ENCODE measurements at places on chromosomes 3 and 15. TPM values are rescaled to one million over a fixed set of nuclear protein-coding genes. Genes with fewer than 3 reads are reported as not detected.

DNA sequence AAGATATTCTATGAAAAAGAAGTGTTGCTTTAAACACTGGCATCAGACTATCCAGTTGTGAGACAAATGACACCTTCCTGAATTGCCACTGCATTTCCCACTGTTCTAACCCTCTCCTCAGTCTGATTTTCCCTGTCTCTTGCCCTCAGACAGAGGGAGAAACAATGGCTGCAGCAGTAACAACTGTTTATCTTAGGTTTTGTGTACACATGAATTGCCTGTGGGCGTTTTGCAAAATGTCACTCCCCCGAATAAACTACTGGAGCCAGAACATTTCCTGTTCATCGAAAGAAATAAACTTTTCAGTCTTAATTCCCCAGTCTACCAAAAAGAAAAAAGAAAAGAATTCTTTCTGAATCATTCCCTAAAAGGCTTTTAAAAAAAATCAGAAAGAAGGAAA, 155.1 kb downstream of the MAGI1 start:
- H3K4me1 ChIP-seq, result peaks cover 23% of the 10 kb centered on the region
- peak overlapping the region; percentile 55 for H3K4me3 ChIP-seq
- peak overlapping the region; percentile 62 for H3K27ac ChIP-seq

FBXL22 gene
- 0.71 TPM for total RNA-seq

DNA sequence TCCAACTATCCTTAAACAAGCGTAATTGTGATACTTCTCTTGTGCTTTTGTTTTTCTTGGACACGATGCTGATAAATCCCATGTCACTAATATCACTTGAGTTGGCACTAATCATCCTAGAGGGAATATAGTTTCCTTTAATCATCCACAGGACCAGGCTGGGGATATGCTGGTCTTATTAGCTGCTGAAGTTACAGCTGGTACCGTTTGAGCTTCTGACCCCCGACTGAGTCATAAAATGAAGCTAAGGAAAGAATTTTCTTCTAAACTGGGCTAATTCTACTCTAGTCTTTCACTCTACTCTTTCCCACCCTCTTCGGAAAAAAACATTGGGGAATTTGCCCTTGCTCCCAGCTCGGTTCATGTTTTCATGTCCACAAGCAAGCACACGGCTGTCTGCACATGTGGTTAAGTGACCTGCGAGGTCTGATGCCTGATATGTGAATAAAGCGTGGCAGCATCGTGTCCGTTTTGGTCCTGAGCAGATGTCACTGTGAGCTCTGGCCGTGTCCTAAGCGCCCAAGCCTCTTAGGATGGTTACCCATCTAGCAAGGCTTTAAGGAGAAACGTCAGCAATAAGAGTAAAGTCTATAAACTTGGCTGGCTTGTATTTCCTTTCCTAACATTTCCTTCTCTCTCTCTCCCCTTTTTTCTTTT, 223.7 kb downstream of the ITPR1 start:
- H3K4me1 ChIP-seq, result peaks cover 17% of the 10 kb centered on the region
- no peaks in the 10 kb centered on the region for H3K27me3 ChIP-seq
- peaks cover 6% of the 10 kb centered on the region for H3K36me3 ChIP-seq
- DNase-seq, result no peak
- no peak overlapping the region for H3K27ac ChIP-seq
- no peak overlapping the region for H3K4me3 ChIP-seq

DNA sequence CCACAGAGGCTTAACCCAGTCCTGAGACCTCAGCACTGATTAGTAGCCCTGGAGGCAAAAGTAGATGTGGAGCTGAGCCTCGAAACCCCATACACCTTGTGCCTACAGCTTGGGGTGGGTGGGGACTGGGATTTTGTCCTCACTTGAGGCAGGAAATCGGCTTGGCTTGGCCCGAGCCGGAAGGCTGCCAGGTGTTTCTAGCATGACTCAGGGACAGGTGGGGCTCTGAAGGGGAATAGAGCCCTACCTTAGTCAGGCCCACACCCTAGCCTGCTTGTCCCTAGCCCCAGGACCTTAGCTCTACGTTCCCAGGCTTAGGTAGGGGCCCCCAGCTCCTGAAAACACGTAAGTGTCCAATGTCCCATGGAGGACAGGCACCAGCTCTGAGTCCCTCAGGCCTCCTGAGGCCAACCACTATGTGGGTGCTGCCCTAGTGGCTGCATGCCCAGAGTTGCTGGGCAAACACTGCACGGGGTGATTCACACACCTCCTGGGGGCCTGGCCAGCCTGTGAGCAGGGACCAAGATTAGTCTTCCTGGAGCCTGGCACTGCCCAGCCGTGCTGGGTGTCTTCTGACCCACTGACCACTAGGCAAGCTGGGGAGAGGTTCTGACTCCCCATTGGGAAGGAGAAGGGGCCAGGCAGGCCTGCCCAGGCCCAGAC, 3.1 kb downstream of the MST1R start:
- no peaks in the 10 kb centered on the region for H3K27me3 ChIP-seq
- H3K27ac ChIP-seq, result peak overlapping the region; percentile 96
- DNase-seq, result peak; percentile 92
- H3K4me3 ChIP-seq, result peak overlapping the region; percentile 87

LRRN1 gene
- total RNA-seq, result 22.1 TPM

DNA sequence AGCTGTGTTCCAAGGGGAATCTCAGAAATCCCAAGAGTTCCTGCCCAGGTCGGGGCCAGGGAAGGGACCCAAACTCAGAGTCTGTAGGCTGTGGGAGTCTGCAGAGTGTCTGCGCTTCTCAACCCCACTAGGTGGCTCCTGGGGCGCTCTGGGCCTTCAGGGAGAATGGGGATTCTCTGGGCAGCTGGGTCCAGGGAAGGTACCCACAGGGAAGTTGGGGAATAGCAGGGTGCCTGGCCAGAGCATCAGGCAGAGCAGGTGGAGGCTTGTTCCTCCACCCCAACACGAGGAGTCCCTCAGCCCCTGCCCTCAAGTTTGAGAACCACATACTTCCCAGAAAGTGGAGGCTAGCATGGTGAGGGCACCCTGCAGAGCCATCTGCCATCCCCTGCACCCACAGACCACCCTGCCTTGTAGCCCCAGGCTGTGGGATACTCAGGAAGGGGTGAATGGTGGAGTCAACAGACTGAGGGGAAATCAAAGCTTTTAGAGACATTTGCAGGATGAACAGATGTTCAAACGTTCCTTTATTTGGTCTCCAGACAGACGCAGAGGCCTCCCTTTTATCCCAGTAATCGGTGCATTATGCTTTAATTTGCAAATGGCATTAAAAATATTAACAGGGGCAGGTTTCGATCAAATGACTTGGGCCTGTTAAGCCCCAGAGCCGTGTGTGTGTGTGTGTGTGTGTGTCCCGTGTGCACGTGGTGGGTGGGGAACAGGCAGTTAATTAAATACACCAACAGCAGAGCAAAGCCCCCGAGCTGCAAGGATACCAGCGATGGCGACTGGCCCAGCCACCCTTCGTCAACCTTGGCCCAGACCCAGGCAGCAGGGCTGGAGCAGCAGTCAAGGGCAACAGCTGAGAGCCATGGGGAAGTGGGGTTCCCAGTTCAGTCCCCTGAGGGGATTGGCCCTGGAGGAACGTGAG, 57.7 kb downstream of the DNAJB8 start:
- no peak overlapping the region for H3K4me3 ChIP-seq
- no peaks in the 10 kb centered on the region for H3K27me3 ChIP-seq
- no peaks in the 10 kb centered on the region for H3K4me1 ChIP-seq
- peak; percentile 36 for DNase-seq

DNA sequence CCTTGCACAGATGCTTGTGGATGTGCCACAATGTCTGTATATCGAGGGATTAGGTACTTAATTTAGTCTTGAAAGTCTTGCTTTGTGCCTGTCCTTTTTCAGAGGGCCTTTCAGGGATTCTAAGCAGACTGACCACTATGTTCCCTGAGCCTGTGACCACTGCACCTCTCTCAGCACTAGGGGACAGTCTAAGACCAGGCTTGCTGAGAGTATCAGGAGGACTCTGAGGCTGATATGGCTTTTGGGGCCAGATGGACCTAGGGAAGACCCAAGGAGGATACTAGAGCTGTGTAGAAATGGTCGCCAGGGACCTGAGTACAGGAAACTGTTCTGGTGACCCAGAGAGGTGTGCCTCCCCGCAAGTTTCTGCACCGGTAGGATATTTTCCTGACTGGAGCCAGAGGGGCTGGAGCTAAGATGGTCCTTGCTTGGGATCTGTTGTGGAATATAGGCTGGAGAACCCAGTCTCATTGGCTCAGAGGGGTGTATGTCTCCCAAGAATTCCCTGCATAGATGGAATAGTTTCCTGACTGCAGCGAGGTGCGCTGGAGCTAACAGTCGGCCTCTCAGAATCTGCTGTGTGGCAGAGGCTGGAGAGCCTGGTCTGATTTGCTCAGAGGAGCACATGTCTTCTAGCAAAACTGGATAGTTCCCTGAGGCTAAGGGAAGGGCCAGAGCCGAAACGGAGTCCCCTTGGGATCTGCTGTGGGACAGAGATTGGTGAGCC, 213.2 kb upstream of the DCBLD2 start:
- no peaks in the 10 kb centered on the region for H3K36me3 ChIP-seq
- DNase-seq, result peak; percentile 43
- H3K4me1 ChIP-seq, result no peaks in the 10 kb centered on the region
- H3K27ac ChIP-seq, result no peak overlapping the region
- H3K27me3 ChIP-seq, result no peaks in the 10 kb centered on the region
- no peak overlapping the region for H3K4me3 ChIP-seq

DNA sequence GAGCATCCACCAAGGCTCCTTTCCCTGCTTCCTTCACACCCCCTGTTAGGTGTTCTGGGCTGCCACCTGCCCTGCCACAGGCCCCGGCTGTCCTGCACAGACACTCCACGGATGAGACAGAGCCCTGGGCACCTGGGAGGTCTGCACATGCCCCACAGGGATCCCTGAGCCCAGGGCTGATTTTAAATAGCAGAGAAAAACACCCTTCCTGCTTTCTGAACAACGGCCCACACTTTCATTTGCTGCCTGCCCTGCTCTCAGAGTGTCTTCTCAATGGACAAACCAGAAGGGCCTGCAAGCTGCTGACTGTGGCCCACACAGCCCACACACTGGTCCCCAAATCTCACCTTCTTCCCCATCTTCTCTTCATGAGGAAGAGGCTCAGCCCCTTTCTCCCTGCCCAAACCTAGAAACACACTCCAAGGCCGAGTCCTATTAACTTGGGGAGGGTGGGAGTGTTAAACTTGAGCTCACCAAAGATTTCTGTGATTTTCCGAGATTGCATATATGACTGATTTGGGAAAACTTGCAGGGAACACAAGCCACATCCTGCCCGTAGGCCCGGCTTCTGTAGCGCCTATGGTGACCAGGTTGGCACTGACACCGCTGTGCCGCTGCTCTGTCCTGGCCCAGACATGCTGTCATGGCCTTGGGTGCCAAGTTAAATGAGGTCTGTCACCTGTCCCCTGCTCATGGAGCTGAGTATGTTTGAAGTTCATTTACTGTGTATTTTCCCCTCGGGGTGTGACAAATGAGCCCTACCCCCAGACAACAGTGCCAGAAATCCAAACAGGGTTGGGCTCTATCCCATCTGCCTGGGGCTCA, 47.2 kb upstream of the KLF13 start:
- no peak for DNase-seq
- H3K4me3 ChIP-seq, result no peak overlapping the region
- no peaks in the 10 kb centered on the region for H3K27me3 ChIP-seq
- H3K4me1 ChIP-seq, result no peaks in the 10 kb centered on the region

DNA sequence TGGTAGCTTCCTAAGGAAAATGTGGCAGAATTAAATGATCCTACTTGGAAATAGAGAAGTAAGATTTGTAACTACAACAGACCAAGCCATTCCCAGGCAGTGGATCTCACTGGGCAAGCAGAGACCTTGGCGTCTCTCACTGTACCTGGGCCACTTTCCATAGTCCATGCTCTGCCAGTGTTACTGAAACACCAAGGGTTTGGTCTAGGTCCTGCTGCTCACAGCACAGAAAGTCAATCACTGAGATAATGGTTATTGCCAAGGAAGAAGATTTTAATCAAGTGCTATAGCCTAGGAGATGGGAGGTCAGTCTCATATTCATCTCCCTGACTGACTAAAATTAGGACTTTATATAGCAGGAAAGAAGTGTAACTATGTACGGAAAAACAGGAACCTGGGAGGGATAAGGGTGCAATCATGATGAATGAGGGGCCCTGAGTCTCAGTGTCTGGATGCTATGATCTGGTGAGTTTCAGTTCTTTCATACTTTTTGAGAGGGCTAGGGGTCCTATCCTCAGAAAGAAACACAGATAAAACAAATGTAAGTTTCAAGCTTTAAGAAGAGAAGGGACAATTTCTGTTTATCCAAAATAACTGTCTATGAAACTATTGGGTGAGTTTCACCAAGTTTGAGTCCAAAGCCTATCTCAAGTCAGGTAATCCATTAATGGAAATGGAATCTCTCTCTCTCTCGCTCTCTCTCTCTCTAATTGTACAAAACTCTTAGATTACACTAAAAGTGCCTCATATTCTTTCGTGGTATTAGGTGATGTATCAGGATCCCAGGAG, 20.6 kb downstream of the GPR15 start:
- no peaks in the 10 kb centered on the region for H3K36me3 ChIP-seq
- no peaks in the 10 kb centered on the region for H3K27me3 ChIP-seq
- no peak overlapping the region for H3K27ac ChIP-seq
- H3K4me3 ChIP-seq, result no peak overlapping the region
- DNase-seq, result no peak

DNA sequence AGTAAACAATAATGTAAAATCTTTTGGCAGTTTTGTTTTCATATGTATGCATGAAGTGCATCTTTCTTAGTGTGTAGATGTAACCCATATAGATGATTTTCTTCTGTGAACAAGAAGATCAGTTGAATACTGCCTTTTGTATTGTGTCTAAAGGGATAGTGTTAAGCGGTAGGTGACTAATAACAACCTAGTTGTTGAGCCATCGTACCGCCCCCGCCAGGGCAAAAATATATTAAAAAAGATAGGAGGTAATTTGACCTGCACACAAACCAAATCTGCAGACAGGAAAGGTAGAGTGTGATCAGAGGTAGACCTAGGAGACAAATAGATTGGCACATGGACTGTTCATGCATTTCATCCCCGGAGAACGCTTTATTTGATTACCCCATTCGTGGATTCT, 3.3 kb upstream of the GMNC start:
- peaks cover 33% of the 10 kb centered on the region for H3K4me1 ChIP-seq
- H3K36me3 ChIP-seq, result peaks cover 11% of the 10 kb centered on the region
- H3K4me3 ChIP-seq, result no peak overlapping the region

DNA sequence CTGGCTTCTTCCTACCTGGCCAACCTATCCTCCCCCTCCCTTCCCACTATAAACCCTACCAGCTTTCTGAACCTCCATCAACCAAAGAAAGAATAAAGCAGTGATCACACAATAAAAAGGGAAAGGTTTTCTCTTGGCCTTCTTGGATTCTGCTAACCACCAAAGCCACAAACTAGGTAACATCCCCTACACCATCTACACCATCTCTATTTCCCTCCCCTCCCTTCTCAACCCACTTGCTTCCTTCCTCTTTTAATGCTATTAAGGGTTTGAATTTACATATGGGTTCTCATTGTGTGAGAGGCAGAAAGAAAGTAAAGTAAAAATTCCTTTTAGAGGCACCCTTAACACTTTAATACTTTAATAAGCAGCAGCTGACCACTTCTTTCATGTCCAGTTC, 25.8 kb upstream of the RSL24D1 start:
- H3K36me3 ChIP-seq, result peaks cover 12% of the 10 kb centered on the region
- H3K4me3 ChIP-seq, result no peak overlapping the region
- H3K27me3 ChIP-seq, result no peaks in the 10 kb centered on the region
- H3K4me1 ChIP-seq, result peaks cover 25% of the 10 kb centered on the region
- H3K27ac ChIP-seq, result peak overlapping the region; percentile 27

CFAP92 gene
- 0.92 TPM for total RNA-seq
